GM03348 (cell line): ENCODE measurements at places on chromosomes 7 and 10.

- DNase-seq = no peak
These were observed 4.9 kb downstream of the TRIM8 start for GRCh38 chr10:102648889-102649796.

- DNase-seq = no peak
These were observed 357.1 kb upstream of the AOAH start for GRCh38 chr7:37081436-37081835.

DNA sequence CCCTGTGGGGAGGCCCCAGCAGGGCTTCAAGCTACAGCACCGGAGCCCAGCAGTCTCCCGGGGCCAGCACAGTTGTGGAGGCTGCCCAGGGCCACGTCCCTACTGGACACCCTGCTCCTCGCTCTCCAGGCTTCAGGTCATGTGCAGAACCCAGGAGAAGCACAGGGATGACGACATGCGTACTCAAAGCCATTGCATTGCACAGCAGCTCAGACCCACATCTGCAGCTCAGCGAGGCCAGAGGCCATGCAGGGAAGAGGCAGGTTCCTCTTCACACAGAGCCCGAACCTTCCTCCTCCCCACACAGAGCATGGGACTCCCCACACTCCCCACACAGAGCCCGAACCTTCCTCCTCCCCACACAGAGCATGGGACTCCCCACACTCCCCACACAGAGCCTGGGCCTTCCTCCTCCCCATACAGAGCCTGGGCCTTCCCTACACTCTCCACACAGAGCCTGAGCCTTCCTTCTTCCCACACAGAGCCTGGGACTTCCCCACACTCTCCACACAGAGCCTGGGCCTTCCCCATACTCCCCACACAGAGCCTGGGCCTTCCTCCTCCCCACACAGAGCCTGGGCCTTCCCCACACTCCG is 12.3 kb downstream of the CFAP46 start:
- DNase-seq = no peak

GRCh38 chr7:158810846-158811245 is 18.5 kb downstream of the ESYT2 start:
- no peak for DNase-seq

- no peak for DNase-seq
These were observed 866.4 kb downstream of the LRMDA start for GRCh38 chr10:76297780-76298281.

- DNase-seq = no peak
These were observed 51.5 kb downstream of the CHST15 start for GRCh38 chr10:124041675-124042445.

DNA sequence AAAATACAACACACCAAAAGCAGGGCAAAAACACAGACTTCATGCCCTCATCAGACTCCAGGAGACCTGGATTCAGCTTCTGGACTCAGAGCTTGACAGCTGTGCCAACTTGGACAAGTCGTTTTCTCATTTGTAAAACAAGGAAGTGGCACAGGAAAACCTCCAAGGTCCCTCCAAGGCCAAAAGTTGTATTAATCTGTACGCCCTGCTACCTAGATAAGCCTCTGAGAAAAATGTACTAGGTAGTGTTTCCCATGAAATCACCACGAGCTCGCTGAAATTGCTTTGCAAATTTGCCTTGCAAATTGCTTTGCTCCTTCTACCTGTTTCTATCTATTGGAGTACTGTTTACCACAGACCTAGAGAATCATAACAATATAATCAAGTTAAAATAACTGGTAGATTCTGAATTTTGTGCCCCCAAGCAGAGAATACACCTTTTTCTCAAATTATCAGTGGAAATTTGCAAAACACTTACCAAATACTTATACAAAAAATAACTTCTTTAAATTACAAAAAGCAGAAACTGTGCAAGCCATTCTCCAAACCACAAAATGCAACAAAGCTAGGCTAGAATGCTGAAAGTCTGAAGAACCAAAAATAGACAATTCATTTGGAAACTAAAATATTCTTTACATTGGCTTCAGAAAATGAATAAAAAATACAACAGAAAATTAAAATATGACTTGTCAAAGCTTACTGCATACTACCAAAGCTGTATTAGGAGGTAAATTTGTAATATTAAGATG is 158.1 kb upstream of the CHST15 start:
- DNase-seq = no peak

DNA sequence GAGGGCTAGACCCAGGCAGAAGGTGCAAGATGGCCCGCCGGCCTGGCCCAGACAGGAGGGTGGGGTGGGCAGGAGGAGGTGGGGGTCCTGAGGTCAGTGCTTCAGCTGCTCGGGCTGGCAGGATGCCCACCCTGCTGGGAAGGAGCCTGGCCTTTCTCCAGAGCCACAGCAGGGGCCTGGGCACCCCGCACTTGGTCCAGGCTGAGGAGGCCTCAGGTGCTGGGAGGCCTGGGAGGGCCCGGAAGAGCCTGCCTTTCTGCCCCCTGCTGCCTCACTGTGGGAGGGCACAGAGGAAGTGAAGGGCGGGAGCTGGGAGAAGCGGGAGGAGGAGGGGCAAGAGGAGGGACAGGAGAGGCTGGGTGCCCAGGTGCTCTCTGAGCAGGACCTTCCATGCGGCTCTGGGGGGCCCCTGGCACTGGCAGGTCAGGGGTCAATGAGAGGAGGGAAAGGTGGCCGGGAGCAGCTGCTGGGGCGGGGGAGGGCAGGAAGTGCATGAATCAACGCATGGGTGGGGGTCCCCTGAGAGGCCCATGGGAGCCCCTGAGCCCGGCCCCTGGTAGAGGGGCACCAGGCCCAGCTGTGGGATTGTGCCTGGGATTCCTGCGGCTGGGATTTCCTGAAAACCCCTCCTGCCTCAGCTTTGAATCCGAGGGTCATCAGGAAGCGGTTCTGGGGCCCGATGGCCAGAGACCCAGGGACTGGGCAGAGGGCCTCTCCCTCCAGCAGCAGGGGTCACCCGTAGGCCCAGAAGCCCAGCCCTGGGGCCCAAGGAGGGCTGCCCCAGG is 49.9 kb downstream of the PWWP2B start:
- DNase-seq = peak; percentile 47

GRCh38 chr10:77377034-77377433 is 260.6 kb downstream of the KCNMA1 start:
- DNase-seq = no peak

- DNase-seq = no peak
These were observed 3.9 kb upstream of the SAR1A start for GRCh38 chr10:70174058-70174741.

GRCh38 chr10:103044942-103045489 is 126.9 kb downstream of the CNNM2 start:
- DNase-seq = peak; percentile 61

- DNase-seq = peak; percentile 16
These were observed 212.5 kb upstream of the SH2B2 start for GRCh38 chr7:102073931-102074880.

GRCh38 chr7:494906-495305 is 24.7 kb downstream of the PDGFA start:
- no peak for DNase-seq

GRCh38 chr7:46616636-46617035 is 695.6 kb upstream of the IGFBP3 start:
- no peak for DNase-seq

DNA sequence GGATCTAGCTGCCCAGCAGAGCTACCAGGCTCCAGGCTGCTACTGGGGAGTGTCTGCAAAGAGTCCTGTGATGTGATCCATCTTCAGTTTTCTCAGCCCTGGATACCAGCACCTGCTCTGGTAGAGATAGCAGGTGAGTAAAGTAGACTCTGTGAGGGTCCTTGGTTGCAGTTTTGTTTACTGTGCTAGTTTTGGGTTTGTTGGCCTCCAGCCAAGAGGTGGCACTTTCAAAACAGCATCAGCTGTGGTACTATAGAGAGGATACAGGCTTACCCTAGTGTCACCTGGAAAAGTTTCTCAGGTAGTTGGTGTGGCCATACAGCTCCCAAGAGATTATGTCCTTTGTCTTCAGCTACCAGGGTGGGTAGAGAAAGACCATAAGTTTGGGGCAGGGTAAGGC is 56.3 kb downstream of the MTERF1 start:
- DNase-seq = no peak

DNA sequence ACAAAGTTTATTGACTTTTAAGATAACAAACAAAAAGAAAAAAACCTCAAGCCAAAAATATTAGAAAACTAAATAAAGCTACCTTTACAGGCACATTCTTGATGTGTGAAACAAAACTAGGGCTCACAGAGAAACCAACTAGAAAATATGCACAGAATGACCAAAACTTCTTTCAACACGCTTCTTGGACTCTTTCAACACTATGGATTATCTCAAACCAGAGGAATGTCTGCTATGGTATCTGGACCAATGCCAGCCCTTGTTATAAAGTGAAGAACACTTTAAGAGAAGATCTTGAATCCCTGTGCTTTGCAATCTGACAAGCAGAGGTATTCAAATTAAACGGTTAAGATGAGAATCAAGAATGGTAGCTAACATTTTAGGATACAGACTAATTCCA is 76.6 kb downstream of the DNAJC1 start:
- peak; percentile 73 for DNase-seq

DNA sequence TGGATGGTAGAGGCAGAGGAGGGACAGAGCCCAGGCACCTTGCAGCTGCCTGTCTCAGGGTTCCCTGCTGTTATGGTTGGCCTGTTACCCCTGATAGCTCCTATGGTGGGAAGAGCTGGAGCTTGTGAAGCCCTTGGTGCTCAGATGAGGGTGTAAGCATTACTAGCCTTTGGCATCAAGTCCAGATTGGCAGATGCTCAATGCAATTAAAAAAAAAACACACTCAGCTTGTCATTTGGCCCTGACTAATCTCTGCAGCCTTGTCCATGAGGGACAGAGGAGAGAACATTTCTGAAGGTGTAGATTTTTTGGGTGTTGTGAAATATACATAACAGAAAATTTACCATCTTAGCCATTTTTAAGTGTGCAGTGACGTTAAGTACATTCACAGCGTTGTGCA is 86.3 kb downstream of the PLPP4 start:
- DNase-seq = no peak

GRCh38 chr10:109317746-109318366 is 605.5 kb downstream of the XPNPEP1 start:
- no peak for DNase-seq

GRCh38 chr10:81215498-81215897 is 659.5 kb upstream of the NRG3 start:
- no peak for DNase-seq

- DNase-seq = peak; percentile 57
These were observed 58.3 kb upstream of the GJD4 start for GRCh38 chr10:35546824-35547225.

- no peak for DNase-seq
These were observed 463.9 kb downstream of the PARD3 start for GRCh38 chr10:34351161-34351560.

GRCh38 chr7:147650991-147651390 is 939.6 kb upstream of the C7orf33 start:
- no peak for DNase-seq

- DNase-seq = no peak
These were observed 262.8 kb upstream of the KLF14 start for GRCh38 chr7:130996833-130997231.

DNA sequence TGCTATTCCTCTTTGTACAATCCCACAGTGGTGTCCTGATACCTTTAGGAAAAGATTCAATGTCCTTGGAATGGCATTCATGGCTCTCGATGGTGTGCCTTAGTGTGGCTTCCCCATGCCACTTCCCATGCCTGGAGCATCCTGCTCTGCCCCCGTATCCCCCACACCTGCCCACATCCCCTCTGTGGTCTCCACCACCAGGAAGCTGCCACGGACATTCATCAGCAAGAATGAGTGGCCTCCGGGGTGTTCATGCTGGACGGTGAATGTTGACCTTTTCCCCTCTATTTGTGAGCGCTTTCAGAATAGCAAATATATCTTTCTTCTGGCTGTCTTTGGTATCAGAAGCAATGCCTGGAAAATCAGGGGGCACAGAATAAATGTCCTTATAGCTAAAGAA is 262.0 kb upstream of the NRP1 start:
- no peak for DNase-seq

DNA sequence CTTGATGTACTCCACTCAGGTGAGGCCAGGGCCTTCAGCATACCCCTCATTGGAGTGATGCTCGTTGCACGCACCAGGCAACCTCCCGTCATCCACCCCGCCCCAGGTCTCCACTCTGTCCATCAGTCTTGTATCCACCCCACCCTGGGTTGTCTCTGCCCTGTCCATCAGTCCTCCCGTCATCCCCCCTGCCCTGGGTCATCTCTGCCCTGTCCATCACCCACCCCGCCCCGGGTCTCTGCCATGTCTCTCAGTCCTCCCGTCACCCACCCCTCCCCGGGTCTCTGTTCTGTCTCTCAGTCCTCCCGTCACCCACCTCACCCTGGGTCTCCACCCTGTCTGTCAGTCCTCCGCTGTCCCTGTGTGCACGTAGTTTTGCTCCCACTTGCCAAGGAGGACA is 59.9 kb downstream of the WDR37 start:
- DNase-seq = no peak

DNA sequence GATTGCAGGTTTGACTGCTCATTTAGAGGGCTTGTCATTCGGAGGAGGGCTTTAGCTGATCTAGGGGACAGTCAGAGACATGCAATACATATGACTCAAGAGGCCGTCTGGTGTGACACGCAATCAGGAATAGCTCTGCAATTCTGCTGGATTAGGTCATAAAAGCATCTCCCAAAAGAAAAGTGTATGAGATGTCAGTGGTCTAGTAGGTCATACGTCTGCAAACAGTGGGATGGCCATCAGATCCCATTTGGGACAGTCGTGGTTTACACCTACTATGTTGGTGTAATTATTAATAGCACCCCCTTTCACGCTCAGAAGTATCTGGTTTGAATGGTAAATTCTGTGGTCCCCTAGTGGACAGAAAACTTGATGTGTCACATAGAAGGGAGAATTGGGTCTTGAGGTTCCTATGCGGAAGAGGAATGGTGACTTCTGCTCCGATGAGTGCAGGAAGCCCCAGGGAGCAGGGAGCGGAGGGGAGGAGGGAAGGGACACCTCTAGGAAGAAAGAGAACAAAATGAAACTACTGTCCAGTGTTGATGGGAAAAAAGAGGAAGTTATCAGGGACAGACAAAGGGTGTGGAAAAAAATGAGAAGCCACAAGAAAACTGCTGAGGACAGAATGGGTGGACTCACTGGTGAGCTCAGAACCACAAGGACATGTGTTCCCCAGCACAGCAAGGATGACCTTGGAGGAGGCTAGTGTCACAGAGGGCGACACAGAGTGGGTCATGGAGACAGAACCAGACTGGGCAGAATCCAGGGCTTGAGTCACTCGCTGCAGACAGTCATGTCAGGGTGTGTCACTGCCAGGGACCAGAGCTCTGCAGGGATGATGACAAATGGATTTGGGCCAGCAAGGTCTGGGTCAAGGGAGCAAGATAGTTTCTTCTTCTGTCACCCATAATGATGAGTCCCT is 59.9 kb downstream of the MAP3K8 start:
- DNase-seq = peak; percentile 44

DNA sequence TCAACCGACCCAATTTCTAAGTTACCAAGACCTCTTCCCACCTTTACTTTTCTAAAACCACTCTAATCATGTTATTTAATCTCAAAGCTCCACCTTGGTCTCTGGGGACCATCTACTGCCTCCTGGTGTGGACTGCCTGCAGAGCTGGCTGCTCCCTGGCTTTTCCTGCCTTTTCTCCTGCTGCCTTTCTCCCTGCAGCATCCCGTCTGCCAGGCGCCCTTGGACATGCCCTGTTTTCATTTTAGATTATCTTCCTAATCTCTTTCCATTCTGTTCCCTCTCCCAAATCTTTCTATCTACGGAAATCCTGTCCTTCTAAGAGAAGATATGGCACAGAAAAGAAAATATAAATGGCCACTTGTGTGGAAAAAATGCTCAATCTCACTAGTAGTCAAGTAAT is 23.1 kb downstream of the TCAF1 start:
- no peak for DNase-seq
